ENCODE measurements at places on chromosomes 1 and 21.

GRCh38 chr1:165395478-165395877 is 39.0 kb upstream of the LMX1A start:
- no peak for DNase-seq

GRCh38 chr1:239939602-239940001 is 152.1 kb upstream of the FMN2 start:
- DNase-seq, result no peak

- DNase-seq, result no peak
Observed at GRCh38 chr1:38055398-38055797, 8.8 kb upstream of the POU3F1 start.

DNA sequence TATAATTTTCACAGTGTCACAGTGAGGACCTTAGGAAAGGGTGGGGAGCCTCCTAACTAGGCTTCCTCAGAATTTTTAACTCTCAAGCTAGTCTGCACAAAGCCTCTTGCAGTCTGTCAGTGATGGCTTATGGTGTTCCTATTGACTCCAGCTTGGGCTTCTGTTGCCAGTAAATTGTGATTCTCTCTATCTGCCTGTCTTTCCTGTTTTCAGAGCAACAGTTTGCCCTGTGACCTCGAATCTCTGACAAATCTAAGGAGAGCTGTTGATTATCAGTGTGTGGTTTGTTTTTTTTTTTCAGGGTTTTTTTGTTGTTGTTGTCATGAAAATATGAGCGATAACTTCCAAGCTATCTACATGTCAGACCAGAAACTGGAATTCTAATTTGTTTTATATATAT is 423.2 kb upstream of the B3GALT2 start:
- no peak for DNase-seq

- DNase-seq, result no peak
Observed at GRCh38 chr1:238501290-238501689, 610.6 kb upstream of the ZP4 start.

DNA sequence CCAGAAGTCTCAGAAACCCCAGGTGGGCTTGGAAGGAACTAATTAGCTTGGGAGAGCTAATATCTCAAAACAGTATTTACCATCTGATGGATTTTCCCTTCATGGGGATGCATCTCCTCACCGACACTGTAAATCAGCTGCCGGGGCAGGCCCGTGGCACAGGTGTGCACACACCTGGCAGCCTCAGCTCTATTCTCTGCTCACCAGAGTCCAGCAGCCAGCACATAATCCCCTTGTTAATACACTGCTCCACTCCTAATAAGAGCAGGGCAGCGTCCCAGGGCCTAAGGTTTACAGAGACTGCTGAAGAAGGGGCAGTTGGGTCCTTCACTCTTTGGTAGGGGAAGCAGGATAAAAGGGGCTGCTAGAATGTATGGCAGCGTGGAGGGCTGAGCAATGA is 200.0 kb downstream of the TOMM20 start:
- peak; percentile 52 for DNase-seq

DNA sequence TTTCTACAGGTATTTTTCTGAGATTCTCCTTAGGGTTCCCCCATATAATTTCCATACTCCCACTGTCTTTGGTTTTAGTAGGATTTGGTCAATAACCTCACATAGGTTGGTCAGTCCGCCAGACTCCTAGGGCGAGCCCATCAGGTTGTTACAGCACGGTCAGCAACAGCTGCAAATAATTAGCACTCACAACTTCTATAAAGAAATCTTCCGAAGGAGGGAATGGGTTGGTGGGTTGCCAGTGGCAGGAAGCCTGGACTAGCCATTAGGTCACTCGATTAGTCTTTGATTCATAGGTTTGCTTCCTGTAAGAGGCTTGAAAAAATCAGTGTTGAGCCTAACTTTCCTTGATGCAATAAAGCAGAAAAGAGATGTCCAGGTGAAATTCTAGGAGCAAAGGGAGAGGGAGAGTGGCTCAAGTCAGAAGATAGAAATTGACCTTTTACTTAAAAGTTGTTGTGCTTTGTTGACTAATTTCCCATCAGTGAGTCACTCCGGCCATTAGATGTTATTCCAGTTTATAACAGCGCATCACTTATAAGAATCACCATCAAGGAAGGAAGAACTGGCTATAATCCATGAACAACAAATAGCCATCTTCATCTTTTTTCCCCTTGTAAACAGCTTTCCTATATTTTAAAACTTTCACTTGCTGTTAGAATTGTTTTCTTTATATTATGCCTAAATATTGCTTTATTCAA is 88.3 kb downstream of the TPR start:
- DNase-seq, result no peak

- no peak for DNase-seq
Observed at GRCh38 chr1:16189003-16189402, 23.4 kb downstream of the ARHGEF19 start.

DNA sequence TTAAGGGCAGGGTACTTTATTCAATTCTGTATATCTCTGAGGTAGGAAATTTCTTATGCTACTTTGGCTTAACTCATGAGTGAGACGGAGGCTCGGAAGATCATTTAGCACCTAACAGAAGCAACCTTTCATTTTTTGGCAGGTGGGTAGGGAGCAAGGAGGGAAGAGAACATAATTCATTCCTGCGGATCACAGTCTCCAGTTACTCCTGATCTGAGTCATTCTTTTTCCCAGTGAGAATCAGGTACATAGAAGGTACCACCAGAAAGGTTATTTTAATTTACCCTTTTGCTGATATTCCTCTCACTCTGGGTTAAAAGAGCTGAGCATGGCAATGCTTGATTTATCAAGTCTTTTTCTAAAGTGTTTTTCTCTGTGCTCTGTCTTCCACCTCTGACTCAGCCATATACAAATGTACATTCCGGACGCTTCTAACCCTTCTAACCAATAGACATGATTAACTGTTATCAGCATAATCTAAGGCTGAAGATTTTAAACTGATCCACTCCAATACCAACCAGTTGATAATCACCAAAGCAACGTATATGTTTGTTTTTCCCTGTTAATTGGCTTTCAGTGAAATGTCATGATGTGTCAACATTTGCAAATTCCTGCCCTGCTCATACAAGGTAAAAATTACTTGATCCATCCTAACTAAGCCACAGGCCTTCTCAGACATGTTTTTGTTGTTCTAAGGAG is 271.7 kb downstream of the DUSP10 start:
- DNase-seq, result no peak

DNA sequence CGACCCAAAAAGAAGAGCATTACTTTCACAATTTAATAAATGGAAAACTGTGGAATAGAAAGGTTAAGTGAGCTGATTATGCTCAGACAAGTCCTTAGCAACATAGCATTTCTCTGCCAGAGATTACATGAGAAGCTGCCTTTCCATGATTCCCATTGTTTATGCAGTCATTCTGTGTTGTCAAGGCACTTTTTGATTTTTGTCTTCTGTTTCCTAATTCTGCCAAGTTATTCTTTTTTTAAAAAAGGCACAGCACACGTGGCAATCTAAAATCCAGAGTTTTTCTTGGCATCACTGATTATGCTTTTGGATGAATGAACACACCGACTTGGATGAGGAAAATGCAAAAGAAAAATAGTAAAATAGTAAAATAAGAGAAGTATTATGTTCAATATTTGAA is 185.0 kb downstream of the RGS7 start:
- DNase-seq, result no peak

DNA sequence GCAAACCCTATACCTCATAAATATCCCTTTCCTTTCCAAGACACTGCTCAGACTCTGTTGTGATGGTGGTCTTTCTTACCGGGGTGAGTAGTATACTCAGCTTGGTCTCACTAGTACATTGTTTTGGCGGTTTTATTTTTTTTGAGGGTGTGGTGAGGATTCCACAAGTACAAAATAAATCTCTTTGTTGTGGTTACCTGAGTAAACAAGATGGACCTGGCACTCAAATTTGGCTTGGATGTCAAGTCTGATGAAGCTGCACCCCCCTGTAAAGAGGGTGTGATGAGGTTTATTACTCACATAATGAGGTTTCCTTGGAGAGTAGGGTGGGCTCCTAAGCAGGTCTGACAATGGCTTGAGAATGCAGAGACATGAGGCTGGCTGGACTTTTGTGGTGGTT is 68.2 kb upstream of the KCNJ6 start:
- DNase-seq, result no peak

DNA sequence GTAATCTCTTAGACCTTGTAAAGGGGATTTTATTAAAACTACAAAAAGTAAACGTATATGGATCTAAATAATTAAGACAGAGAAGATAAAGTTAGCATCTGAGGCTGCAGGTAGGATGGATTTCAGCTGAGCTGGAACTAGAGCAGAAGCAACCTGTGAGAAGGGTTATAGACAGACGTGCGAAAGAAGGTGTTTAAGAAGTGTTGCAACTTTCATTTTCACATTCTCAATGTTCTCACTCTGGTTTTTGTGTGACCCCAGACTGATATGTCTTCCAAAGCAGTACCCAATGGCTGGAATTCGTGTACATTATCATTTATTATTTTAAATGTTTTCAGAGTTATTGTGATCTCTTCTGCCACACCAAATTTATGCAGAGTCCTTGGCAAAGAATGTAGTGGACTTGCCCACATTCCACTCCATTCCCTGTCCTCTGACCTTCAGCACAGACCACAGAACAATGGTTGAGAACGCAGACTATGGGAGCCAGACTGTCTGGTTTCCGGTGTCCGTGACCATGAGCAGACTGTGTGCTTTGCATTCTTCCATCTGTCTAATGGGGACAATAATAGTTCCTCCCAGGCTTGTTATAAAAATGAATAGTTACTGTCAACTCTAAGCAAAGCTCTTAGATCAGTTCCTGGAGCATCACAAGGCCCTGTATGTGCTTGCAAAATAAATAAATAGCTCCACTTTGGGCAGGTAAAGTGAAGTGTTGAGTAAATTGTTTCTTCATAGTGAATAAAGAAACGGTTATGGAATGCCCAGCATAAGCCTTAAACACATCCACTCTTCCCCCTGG is 140.6 kb upstream of the SAMSN1 start:
- DNase-seq, result no peak

GRCh38 chr1:221532071-221532773 is 209.7 kb downstream of the DUSP10 start:
- DNase-seq, result no peak

DNA sequence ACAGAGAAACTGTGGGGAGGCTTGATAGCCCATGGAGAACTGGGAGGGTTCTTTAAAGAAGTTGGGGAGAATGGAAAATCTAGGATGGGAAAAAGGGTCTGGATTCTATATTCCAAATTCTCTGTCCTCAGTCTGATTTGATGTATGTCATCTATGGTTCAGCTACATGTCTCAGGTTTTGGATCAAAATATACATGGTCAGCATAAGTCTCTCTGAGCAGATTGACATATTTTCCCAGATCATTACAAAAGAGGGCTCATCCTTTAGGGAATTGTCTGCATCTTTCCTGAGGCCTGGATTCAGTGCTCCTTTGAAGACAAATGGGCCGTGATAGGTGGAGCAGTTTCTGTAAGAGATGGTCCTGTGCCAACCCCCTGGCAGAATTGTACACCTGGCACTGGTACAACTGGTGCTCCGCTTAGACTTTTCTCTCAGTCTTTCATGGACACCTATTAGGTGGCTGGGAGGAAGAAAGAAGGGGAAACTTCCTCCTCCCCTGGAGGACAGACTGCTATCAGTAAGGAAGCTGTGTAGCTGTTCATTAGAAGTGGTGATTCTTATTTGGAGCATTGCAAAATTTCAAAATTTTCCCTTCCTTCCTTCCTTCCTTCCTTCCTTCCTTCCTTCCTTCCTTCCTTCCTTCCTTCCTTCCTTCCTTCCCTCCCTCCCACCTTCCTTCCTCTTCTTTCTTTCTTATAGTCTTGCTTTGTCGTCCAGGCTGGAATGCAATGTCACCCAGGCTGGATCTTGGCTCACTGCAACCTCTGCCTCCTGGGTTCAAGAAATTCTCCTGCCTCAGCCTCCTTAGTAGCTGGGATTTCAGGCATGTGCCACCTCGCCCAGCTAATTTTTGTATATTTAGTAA is 26.1 kb upstream of the RGL1 start:
- DNase-seq, result no peak

- DNase-seq, result peak; percentile 26
Observed at GRCh38 chr1:30451532-30452125, 271.8 kb downstream of the MATN1 start.

DNA sequence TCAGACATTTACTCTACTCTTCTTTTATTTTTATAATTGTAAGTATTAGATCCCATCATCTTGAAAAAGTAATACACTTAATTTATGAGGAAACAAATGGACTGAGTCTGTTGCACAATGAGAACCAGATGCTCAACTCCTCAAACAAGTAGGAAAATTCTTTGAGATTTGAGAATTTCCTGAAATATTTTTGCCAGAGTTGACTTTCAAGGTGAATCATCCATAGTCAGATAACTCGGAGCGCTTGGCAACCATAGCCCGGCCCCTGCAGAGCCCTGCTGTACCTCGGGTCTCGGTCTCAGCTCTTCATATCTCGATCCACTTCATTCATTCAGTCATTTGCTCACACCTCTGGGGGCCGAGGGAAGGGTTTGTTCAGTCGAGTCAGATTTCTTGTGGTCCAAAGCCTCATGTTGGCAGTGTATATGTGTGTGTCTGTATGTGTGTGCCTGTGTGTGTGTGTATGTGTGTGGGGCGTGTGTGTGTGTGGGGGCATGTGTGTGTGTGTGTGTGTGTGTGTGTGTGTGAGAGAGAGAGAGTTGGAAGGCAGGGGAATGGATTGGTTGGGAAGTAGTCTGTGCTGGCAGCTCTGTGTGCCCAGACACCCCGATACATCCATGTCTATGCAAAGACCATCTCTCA is 18.1 kb upstream of the PCP4 start:
- no peak for DNase-seq

- no peak for DNase-seq
Observed at GRCh38 chr1:21773585-21773984, 9.4 kb downstream of the USP48 start.

- no peak for DNase-seq
Observed at GRCh38 chr1:6029351-6029750, 16.3 kb upstream of the KCNAB2 start.

GRCh38 chr1:185156288-185156853 is 382 bp downstream of the TRMT1L start:
- DNase-seq, result no peak

- DNase-seq, result no peak
Observed at GRCh38 chr21:31804008-31804394, 68.8 kb upstream of the HUNK start.

DNA sequence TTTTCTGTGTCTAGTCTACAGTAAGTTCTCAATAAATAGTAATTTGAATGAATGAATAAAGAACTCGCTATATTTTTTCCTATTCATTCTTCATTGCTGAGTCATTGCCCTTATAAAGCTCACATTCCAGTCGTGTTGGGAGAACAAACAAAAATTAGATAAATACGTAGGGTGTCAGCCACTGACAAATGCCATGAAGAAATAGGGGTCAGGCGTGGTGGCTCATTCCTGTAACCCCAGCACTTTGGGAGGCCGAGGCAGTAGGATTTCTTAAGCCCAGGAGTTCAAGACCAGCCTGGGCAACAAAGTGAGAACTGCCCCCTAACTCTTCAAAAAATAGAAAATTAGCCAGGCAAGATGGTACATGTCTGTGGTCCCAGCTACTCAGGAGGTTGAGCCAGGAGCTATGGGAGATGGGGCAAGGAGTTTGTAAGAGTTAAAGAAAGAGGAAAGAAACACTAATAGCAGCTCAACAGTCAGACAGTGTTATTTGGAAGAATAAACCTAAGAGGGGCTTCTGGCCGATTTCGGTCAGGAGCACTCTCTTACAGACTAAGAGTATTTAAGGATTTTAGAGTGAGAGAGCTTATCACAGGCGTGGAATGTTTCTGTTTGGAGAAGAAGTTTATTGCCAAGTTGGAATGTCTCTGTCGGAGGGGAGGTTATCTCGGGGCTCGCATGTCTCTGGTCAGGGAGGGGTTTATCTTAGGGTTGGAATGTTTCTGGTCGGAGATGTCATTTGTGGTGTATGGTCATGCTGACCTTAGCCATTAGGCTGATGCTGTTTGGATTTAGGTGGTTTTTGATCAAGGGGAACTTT is 1.8 kb upstream of the CHML start:
- DNase-seq, result no peak

- DNase-seq, result peak; percentile 56
Observed at GRCh38 chr1:55378582-55378981, 163.4 kb upstream of the USP24 start.
